Stimulated activated CD4-positive, alpha-beta T cell treated with anti-CD3 and anti-CD28 coated beads, TNF-alpha, amount 100 ng/mL, for 1 hour (primary cell): ENCODE measurements at places on chromosomes 5 and 9.

- DNase-seq, result no peak
These were observed 395 bp downstream of the DRD1 start for GRCh38 chr5:175443514-175444059.

DNA sequence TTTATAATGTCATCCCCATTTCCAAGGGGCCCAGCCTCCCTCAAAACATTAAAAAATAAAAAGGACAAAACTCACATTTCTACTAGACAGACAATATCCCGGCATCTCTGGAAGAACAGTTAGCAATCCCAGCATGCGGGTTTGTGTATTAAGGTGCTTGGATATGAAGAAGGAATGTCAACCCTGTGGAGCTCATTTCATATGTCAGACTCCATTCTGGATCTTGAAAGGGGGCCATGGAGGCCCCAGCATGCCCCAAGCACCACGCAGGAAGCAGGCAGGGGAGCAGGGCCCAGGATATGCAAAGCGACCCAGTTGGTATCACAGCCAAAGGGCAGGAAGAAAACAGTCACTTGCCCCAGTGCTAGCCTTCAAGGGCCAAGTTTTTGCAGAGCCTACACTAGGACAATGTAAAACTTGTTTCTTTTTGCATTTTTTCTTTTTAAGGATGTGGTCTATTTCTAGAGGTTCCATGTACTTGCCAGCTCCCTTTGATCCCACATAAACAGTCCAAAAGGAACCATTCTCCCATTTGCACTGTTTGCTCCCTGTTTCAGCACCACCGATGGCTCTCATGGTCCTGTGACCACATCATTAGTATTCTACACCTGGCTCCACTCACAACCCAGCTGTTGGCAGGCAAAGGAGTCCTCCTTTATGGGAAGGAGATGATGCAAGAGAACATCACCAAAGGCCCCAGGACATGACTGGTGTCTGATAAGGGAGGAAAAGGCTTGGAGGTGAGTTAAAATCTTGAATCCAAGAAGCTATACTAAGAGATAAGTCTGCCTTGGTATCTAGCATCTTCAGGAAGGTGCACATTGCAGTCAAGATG lies 58.3 kb downstream of the FGF1 start:
- no peak for DNase-seq

GRCh38 chr9:6382681-6383080 lies 30.3 kb upstream of the UHRF2 start:
- no peak for DNase-seq

GRCh38 chr5:22970491-22970890 lies 117.3 kb upstream of the CDH12 start:
- no peak for DNase-seq
